Thoracic aorta (tissue), 2 donors: ENCODE measurements at places on chromosomes 1 and 21. TPM values are rescaled to one million over a fixed set of nuclear protein-coding genes. Genes with fewer than 3 reads are reported as not detected.

DNA sequence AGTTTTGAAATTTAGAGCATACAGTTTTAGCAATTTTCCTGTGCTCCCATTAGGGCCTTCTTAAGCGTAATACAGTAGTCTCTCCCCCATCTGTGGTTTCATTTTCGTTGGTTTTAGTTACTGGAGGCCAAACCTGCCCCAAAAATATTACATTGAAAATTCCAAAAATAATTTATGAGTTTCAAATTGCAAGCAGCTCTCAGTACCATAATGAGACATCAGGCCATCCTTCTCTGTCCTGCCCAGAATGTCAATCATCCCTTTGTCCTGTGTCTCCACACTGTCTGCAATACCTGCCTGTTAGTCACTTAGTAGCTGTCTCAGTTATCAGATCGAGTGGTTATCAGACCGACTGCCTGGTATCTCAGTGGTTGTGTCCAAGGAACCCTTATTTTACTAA lies 45.4 kb downstream of the ADSS2 start:
- DNase-seq, result no peak

DNA sequence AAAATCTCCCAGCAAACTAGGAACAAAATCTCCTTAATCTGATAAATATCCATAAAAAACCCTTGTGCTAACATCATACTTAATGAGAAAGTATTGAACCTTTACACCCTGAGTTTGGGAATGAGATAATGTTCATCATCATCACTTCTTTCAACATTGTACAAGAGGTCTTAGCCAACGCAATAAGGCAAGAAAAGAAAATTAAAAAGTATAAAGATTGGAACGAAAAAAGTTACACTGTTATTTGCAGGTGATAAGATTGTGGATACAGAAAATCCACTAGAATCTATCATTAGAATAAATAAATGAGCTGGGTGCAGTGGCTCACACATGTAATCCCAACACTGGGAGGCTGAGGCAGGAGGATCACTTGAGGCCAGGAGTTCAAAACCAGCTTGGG lies 76.7 kb downstream of the UBR4 start:
- no peak for DNase-seq

GRCh38 chr1:30764939-30765555 lies 7.5 kb upstream of the LAPTM5 start:
- no peak for DNase-seq

DNA sequence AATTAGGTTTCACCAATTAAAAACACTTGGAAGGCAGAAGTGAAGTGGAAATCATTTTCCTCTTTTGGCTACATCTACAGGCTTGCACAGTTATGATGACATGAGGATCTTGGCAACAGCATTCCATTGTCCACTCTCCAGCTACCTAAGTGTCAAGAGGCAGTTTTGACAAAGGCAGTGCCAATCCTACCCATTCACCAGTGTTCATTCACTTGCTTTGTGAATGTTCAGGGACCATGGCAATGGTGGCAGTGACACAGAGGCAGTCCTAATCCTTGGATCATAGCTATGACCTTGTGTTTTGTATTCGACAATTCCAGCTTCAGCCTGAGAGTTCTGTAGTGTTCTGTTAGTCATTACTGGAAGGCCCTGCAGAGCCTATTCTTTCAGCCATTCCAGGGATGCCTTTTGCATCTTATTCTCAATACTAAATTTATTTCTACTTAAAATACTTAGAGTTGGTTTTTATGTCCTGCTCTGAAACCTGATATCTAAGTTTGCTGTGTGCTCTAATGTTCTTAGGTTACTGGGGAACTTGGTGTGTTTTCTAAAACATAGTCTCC lies 36.7 kb downstream of the CRB1 start:
- DNase-seq, result no peak

The GRHL3 gene
- 0.54 TPM for total RNA-seq

GRCh38 chr1:232456714-232457113 lies 173.2 kb downstream of the SIPA1L2 start:
- no peak for DNase-seq

DNA sequence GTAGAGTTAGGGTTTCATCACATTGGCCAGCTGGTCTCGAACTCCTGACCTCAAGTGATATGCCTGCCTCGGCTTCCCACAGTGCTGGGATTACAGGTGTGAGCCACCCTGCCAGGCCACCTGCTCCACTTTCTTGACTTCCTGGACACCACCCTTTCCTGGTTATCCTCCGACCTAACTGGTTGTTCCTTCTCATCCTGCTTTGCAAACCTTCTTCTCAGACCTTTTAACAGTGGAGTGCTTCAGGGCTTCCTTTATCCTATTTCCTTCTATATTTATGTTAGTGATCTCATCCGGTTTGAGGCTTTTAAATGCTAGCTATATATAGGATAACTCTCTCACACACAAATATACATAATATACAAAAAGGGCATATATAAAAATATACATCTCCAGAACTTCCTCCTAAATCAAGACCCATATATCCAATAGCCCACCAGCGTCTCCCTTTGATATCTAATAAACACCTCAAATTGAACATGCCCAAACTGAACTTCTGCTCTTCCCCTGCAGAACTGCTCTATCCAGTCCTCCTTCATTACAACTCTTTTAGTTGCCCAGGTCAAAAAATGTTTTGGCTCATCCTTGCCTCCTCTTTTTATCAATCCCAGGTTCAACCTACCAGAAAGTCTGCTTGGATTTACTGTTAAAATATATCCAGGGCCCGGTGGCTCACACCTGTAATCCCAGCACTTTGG lies 19.5 kb upstream of the UQCRHL start:
- no peak for DNase-seq

DNA sequence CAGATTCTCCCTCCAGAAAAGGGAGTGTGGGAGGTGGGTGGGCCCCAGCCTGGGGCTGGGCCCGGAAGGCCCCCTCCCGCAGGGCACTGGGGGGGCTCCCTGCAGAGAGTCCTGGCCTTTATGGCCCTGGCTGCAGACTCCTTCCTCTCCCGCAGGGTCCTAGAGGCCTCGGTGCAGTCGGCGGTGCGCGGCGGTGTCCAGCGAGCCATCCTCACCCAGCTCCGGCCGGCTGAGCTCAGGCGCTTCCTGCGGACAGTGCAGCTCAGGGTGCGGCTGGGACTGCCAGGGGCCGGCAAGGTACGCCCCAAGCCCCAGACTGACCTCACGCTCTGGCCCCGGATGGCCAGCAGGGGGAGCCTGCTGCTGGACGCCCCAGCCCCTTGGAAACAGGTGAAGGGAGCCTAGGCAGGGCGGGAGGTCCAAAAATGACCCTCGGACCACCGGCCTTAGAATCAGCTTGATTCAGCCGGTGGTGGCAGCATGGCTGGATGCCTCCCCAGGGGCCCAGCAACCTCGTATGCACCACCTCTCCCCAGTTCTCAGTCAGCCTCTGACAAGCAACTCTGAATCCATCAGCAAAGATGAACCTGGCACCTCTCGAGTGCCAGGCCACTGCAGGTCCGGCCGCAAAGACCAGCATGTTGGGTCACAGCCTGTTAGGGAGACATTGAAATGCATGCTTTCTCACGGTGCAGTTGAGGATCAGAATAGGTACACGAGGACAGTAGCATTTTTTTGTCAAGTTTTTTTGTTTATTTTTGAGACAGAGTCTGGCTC lies 20.6 kb downstream of the MTHFR start:
- no peak for DNase-seq

DNA sequence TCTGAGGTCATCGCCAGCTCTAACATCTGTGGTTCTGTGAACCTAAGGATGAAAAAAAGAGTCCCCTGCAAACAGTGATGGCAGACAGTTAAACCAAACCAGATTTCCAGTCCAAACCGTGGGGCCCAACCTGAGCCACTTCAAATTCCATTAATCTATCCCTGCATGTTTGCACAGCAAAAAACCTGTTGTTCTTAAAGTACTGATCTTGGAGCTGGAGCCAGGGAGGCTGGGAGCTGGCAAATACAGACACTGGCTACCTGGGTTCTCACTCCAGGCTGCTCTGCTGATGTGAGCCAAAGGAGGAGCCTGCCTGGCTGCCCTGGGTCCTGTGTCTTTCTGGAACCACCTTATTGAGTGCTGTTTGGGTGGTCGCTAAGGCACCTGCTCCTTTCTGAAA lies 16.4 kb downstream of the LDLRAD1 start:
- DNase-seq, result no peak

GRCh38 chr1:214566158-214567104 lies 15.0 kb upstream of the PTPN14 start:
- DNase-seq, result no peak

DNA sequence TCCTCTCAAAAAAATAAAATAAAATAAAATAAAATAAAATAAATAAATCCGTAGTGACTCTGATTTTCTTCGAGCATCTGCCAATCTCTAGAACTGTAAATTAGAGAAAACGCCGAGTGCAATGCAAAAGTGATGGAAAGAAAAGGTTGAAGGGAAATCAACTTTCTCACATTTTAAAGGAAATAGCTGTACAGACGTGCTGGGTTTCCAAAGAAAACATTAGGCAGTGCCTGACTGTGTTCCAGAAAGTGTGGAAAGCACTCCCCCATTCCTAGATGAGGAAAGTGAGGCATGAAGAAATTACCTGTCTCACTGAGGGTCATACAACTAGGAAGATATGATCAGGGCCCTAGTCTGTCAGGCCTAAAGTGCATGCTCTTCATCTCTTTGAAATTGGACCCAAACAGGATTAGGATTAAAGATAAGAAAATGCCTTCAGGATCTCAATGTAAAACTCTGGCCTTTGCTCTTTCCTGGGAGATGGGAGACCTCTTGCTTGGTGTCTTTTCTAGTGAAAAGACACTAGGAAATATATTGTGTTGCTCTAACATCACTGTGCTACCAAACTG lies 1.8 kb upstream of the PTPN14 start:
- no peak for DNase-seq

GRCh38 chr1:204128964-204129896 lies 22.6 kb downstream of the ETNK2 start:
- DNase-seq, result no peak

GRCh38 chr1:85554630-85555327 lies 25.8 kb upstream of the CCN1 start:
- DNase-seq, result no peak

GRCh38 chr1:198699167-198700015 lies 60.6 kb downstream of the PTPRC start:
- no peak for DNase-seq

GRCh38 chr21:44382536-44382935 lies 29.1 kb downstream of the TRPM2 start:
- no peak for DNase-seq

The RGS2 gene
- total RNA-seq, result 85.2 TPM

GRCh38 chr1:54456921-54457529 lies 50.8 kb upstream of the SSBP3 start:
- no peak for DNase-seq

GRCh38 chr21:44949779-44950198 lies 10.0 kb downstream of the SLX9 start:
- no peak for DNase-seq

DNA sequence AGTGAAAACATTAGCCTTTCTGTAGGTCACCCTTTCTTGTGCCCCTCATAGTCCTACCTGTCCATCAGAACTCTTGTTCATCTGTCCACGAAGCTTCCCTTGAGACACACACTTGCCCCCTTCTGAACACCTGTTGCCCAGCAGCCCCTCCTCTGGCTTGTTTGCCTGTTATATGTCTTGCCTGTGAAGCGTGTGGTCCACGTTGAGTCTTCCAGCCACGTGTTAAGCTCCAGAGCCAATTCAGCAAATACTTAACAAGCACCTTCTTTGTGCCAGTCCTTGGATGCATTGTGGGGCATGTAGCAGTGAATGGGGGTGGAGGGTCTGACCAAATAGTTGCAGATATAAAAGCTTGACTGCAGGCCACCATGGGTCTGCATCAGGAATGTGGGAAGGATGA lies 66.6 kb downstream of the MAN1C1 start:
- no peak for DNase-seq

- no peak for DNase-seq
Observed at GRCh38 chr1:19405195-19405760, 80.1 kb downstream of the CAPZB start.

- DNase-seq, result no peak
Observed at GRCh38 chr1:53391296-53391695, 63.4 kb upstream of the LRP8 start.

The GJC2 gene
- total RNA-seq, result 3.6 TPM

GRCh38 chr1:147635342-147635741 lies 35.0 kb downstream of the ACP6 start:
- no peak for DNase-seq

DNA sequence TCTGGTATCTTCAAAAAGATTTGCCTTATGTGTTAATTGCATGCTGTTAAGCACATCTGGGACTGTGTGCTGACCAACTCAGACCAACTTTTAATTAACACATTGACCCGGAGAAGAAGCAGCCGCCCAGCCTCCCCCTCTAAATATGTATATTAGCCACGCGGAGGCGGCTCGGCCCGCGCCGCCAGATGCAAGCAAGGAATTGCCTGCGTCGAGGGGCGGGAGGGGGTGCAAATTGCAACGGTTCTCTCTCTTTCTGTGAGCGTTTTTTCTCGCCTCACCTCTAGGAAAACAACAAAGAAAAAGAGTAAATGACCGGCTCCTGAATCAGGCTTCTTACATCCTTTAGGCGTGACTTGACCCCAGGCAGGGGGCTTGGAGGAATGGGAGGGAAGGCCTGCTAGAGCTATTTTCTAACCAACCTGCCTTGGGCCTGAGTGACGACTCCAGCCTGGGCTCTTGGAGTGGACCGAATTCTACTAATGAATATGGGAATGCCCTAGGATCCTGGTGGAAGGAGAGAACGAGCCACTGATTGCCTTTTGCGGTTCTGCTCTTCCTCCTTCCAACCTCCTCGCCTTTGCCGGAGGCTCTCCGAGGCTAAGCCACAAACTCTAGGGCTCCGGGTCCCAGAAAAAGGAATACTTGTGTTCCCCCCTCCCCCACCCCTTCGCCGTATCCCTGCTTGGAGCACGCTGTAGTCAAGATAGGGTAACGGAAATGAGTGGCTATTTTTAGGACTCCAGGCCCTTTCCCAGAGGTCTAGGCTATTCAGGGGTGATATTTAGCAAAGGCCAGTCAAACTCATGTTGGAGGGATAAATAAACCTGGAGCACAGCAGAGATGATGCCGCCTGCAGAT lies 417.0 kb upstream of the ESRRG start:
- DNase-seq, result no peak

- DNase-seq, result no peak
Observed at GRCh38 chr1:184950227-184950626, 24.1 kb downstream of the NIBAN1 start.

GRCh38 chr1:85220756-85221201 lies 20.0 kb upstream of the SYDE2 start:
- DNase-seq, result no peak

GRCh38 chr1:38741341-38741740 lies 118.2 kb downstream of the RRAGC start:
- no peak for DNase-seq

DNA sequence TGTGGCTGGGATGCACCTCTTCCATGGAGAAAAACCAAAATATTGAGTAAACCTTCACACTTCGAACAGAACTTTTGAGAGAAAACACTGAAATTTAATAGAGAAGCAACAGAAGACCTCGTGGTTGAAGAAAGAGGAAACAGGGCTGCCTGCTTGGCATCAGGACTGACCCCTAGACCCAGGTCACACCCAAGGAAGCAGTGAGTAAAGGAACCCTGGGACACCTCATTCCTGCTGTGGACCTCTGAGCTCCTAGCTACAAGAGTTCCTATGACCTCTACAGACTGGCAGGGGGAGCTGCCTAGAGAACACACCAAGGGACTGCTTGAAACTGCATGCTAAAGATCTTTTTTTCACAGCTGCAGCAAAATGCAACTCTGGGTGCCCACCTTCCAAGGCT lies 67.8 kb downstream of the FASLG start:
- DNase-seq, result no peak

GRCh38 chr1:63772876-63773275 lies 941 bp upstream of the ROR1 start:
- no peak for DNase-seq

- DNase-seq, result no peak
Observed at GRCh38 chr1:117544509-117545109, 61.2 kb upstream of the TENT5C start.
